ENCODE measurements at places on chromosomes 4 and X. TPM values are rescaled to one million over a fixed set of nuclear protein-coding genes. Genes with fewer than 3 reads are reported as not detected.

- H3K27ac ChIP-seq = no peak overlapping the region
- no peaks in the 10 kb centered on the region for H3K4me1 ChIP-seq
- no peaks in the 10 kb centered on the region for H3K27me3 ChIP-seq
- H3K4me3 ChIP-seq = no peak overlapping the region
- H3K36me3 ChIP-seq = no peaks in the 10 kb centered on the region
These were observed 2.6 kb upstream of the DOCK11 start for GRCh38 chrX:118493016-118493415.

DNA sequence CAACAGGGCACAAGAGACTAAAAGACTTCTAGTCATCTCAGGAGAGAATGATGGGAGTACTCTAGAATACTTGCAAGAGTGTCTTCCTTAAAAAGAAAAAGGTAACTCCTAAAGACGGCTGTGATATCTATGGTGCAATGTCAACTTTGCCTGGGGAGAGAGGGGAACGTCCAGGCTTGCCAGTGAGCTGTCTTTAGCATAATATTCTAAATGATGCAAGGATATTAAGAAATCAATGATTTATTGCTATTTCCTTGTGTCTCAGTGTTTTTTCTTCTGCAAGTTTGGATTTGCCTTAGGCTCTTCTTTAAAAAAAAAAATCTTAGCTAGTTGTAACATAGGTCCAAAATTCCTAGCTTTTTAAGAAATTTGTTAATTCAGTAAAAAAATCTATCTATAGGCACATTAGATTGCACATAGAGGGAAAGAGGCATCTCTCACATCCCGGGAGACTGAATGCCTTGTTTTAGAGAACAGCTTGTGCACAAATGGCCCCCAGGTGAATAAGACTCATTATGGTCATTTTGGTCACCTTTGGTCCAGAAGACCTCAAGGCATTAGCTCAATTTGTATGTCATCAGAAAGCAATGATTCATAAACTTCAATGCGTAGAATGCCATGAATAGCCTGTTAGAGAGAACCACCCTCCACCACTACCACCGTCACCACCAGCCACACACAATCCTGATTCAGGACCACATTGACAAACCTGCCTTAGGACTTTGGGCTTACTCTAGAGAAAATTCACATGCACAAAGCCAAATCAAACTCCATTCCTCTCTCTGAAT lies 104.1 kb downstream of the PALLD start:
- H3K36me3 ChIP-seq = no peaks in the 10 kb centered on the region
- no peak overlapping the region for H3K4me3 ChIP-seq
- H3K27me3 ChIP-seq = no peaks in the 10 kb centered on the region
- no peak overlapping the region for H3K27ac ChIP-seq
- no peak for DNase-seq
- peaks cover 38% of the 10 kb centered on the region for H3K4me1 ChIP-seq

HS6ST2 gene
- total RNA-seq = not detected

DNA sequence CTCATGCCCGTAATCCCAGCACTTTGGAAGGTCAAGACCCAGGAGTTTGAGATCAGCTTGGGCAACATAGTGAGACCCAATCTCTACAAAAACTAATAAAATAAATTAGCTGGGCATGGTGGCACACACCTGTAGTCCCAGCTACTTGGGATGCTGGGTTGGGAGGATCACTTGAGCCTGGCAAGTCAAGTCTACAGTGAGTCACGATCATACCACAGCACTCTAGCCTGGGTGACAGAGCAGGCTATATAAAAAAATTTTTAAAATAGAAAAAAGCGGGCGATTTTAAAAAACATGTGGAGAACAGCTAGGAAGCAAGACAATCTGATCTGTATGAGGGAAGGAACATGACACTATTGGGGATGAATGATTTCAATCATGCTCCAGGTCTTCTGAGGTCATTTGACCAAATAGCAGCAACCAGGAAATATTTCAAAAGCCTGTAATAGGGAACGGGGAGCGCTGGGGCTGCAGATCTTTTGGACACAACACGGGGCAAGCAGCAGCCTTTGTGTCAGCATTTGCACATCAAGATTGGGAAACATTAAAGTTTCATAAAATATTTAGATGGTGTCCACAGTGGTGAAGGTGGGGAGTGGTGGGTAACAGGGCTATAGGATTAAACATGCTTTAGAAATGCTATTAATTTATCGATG lies 48.3 kb upstream of the GUCY1A1 start:
- no peak overlapping the region for H3K27ac ChIP-seq
- H3K36me3 ChIP-seq = no peaks in the 10 kb centered on the region
- no peak overlapping the region for H3K4me3 ChIP-seq
- H3K27me3 ChIP-seq = no peaks in the 10 kb centered on the region

- H3K36me3 ChIP-seq = no peaks in the 10 kb centered on the region
- no peak overlapping the region for H3K27ac ChIP-seq
- H3K4me1 ChIP-seq = no peaks in the 10 kb centered on the region
- no peak overlapping the region for H3K4me3 ChIP-seq
These were observed 182.7 kb downstream of the ANK2 start for GRCh38 chr4:113232194-113232593.

DNA sequence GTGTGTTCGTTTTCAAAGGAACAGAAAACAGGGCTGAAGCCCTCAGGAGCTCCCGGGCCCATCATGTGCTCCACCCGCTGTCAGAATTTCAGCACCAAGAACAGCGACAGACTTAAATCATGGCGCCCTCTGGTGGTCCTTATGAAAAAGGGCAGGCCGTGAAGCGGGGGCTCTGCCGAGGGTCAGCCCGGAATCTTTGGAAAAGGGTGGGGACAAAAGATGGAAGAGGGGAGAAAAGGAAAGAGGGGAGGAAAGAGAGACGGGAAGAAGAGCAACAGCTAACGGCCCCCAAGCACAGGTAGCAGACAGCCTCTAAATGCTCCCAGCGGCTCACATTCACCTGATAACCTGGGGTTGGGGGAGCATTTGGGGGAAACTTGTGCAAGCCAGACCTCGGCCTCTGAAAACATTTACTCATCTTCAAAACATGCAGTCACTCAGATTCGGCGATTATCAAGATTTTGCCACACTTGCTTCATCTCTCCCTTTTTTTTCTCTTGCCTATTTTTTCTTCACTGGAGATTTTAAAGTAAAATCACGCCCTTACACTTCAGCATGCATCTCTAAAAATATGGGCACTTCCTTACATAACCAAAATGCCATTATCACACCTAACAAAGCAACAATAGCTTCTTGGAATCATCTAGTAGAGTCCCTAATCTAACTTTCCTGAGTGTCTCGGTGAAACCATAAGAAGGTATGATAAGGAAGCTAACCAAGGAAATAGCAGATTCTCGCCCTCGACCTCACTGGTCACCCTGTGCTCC lies 28.1 kb upstream of the MAN2B2 start:
- H3K27ac ChIP-seq = no peak overlapping the region
- H3K27me3 ChIP-seq = peaks cover 39% of the 10 kb centered on the region

GRCh38 chr4:4923201-4923600 lies 63.7 kb downstream of the MSX1 start:
- no peaks in the 10 kb centered on the region for H3K4me1 ChIP-seq
- no peaks in the 10 kb centered on the region for H3K27me3 ChIP-seq
- DNase-seq = no peak
- no peak overlapping the region for H3K27ac ChIP-seq
- no peak overlapping the region for H3K4me3 ChIP-seq
- no peaks in the 10 kb centered on the region for H3K36me3 ChIP-seq

GRCh38 chrX:26511589-26512363 lies 295.8 kb downstream of the MAGEB5 start:
- no peak for DNase-seq
- H3K27ac ChIP-seq = no peak overlapping the region
- H3K27me3 ChIP-seq = no peaks in the 10 kb centered on the region

ARAP2 gene
- 126 TPM for total RNA-seq

CCDC158 gene
- not detected for total RNA-seq

HSFX3 gene
- total RNA-seq = not detected

DNA sequence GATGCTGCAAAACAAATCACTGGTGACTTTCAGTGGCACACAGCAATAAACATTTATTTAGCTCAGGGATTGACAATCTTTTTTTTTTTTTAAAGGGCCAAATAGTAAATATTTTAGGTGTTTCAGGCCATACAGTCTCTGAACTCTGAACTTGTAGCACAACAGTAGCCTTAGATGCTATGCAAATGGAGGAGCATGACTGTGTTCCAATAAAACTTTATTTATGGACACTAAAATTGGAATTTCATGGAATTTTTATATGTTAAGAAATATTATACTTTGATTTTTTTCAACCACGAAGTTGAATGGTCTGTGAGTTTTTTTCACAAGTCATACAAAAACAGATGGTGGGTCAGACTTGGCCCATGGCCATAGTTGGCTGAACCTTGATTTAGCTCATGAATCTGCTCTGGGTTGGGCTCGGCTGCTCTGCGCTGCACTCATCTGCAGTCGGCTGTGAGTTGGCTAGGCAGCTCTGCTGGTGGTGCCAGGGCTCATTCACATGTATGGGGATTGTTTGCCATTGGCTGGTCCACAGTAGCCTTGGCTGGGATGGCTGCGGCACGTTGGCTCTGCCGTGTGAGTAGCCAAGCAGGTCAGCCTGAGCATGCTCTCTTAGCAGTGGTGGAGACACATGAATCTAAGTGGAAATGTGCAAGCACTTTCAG lies 231.7 kb upstream of the PGRMC2 start:
- no peaks in the 10 kb centered on the region for H3K27me3 ChIP-seq
- H3K36me3 ChIP-seq = no peaks in the 10 kb centered on the region
- no peak for DNase-seq

DNA sequence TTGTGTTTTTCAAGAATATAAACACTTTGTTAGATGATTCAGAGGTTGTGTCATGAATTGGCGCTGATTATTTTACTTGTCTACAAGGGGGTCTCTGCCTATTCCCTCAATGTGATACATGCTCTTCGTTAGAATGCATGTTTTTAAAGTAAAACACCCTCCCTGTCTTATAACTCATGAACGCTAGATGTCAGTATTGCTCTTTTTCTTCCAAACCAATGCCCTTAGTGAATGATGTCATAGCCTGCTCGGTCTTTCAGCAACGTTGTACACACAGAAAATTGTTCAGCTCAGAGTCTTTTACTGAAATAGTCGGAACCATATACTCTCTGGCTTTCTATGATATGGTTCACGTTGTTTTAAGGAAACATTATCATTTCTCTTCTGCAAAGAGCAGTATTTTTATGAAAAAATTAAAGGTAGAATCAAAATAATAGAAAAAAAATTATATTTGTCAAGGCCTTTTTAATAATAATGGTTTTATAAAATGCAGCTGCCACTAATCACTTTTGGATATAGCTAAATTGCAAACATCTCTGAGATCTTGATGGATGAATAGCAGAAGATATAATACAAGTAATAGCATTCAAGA lies 292.9 kb downstream of the TLL1 start:
- H3K27me3 ChIP-seq = no peaks in the 10 kb centered on the region
- H3K36me3 ChIP-seq = no peaks in the 10 kb centered on the region
- H3K4me1 ChIP-seq = no peaks in the 10 kb centered on the region
- DNase-seq = no peak
- no peak overlapping the region for H3K27ac ChIP-seq

ZNF711 gene
- 2.6 TPM for total RNA-seq

TRIM61 gene
- total RNA-seq = not detected

SYN1 gene
- total RNA-seq = not detected

FGG gene
- not detected for total RNA-seq

DNA sequence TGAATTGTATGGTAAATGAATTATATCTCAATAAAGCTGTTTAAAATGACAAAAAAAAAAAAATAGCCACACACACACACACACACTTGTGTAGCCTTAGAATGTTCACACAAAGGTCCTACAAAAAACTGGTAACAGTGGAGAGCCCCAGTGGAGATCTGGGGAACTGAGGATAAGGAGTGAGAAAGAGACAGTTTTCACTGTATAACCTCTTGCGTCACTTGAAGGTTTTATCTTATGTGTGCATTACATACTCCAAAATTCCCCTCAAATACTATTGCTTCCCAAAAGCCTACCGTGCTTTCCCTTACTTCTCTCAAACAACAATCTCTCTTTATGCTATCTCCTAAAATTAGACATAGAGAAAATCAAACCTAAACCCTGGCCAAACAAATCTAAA lies 67.8 kb downstream of the SMC1A start:
- H3K27ac ChIP-seq = no peak overlapping the region
- no peaks in the 10 kb centered on the region for H3K27me3 ChIP-seq
- H3K36me3 ChIP-seq = no peaks in the 10 kb centered on the region
- no peak overlapping the region for H3K4me3 ChIP-seq
- DNase-seq = no peak

RAB40A gene
- 2.4 TPM for total RNA-seq

NUP54 gene
- 30.2 TPM for total RNA-seq

DNA sequence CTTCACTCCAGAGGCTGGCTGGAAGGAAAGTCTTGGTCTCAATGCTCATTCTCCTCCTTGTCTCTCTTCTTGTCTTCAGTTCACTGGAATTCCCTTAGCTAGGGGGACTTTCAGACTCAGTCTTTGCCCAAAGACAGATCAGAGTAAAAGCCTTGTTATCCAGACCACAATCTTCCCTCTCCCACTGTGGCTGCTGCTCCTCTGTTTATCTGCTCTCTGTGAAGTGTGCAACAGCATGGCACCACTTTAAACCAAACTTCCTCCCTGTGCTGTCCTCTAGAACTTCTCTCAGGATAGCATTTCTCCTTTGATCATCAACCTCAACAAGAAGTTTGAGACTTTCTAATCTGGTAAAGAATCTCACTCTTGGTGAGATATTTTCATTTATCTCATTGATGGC lies 530.1 kb upstream of the SLIT2 start:
- DNase-seq = no peak
- no peaks in the 10 kb centered on the region for H3K4me1 ChIP-seq
- H3K27ac ChIP-seq = no peak overlapping the region
- no peaks in the 10 kb centered on the region for H3K27me3 ChIP-seq
- no peak overlapping the region for H3K4me3 ChIP-seq

DNA sequence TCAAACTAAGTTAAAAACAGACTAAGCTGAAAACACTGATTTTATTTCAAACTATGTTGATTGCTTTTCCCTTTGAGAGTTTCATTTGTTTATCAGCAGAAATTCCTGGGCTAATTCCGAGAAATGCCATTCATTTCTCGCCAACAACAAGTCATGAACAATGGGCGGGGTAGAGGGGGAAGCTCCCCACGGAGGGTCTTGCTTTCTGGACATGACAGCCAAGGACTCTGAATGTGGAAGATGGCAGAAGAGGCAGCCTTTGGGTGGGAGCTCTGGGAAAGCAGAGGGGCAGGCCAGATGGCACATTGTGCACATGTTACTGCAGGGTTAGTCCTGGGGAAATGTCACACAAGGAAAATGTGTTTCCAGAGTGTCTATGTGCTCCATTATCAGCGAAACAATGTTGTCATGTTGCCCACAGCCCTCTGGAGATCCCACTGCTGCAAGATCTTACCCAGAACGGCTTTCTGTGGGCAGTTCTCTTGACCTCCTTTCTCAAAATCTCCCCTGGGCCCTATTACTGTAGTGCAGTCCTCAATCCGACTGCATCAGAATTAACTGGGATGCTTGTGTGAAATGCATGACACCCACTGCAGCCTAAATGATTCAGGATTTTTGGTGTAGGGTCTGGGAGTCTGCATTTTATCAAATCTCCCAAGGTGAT lies 45.0 kb downstream of the CHRDL1 start:
- no peak for DNase-seq
- H3K4me3 ChIP-seq = no peak overlapping the region
- H3K27me3 ChIP-seq = no peaks in the 10 kb centered on the region
- no peak overlapping the region for H3K27ac ChIP-seq
- H3K36me3 ChIP-seq = no peaks in the 10 kb centered on the region
- H3K4me1 ChIP-seq = no peaks in the 10 kb centered on the region

GRCh38 chr4:36337665-36338185 lies 56.3 kb downstream of the DTHD1 start:
- H3K4me1 ChIP-seq = no peaks in the 10 kb centered on the region
- H3K36me3 ChIP-seq = no peaks in the 10 kb centered on the region
- no peak overlapping the region for H3K4me3 ChIP-seq
- DNase-seq = no peak

All from suprapubic skin (tissue), 4 donors.